ENCODE measurements at places on chromosomes 12 and 14.
A peak's percentile ranks its signal among the peaks of the same experiment; 100 is the strongest.

GRCh38 chr14:95953111-95953724, 76.6 kb downstream of the TUNAR start:
- DNase-seq, result no peak

- DNase-seq, result no peak
Observed at GRCh38 chr12:12717586-12718380, 615 bp downstream of the CDKN1B start.

DNA sequence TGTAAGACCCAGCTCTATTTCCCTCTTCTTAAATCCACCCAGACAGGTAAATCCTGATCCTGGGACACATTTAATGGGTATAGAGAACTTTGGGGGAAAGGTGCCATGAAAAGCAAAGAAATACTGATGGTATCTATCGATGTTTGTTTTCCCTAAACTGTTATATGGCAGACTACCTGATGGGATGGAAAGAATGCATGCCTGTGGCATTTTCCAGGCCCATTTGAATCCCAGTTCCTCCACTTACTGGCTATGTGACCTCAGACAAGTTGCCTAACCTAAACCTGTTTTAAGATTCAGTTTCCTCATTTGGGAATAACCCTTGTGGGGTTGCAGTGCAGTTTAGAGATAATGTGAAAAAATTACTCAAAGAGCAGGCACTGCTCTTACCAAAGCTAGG, 404.5 kb downstream of the FUT8 start:
- DNase-seq, result no peak

DNA sequence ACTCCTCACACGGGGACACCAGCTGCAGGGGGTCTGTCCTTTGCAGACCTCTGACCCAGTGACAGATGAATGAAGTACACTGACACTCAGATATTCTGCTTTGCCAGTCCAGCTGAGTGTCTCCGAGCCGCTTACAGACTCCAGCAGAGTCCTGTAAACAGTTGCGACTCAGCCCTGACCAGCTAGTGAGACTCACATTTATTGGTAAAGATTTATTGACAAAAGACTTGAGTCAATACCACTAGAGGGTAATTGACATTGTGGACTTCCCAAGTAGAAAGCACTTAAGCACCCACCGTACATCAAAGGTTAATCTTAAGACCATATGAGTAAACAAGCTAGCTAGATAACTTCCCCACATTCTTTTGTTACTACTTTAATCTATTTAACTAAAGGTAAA, 9.8 kb upstream of the FKBP4 start:
- DNase-seq, result peak; percentile 37

- no peak for DNase-seq
Observed at GRCh38 chr12:18643681-18644080, 94.1 kb downstream of the PLCZ1 start.

- DNase-seq, result no peak
Observed at GRCh38 chr12:77299910-77300669, 234.7 kb upstream of the E2F7 start.

DNA sequence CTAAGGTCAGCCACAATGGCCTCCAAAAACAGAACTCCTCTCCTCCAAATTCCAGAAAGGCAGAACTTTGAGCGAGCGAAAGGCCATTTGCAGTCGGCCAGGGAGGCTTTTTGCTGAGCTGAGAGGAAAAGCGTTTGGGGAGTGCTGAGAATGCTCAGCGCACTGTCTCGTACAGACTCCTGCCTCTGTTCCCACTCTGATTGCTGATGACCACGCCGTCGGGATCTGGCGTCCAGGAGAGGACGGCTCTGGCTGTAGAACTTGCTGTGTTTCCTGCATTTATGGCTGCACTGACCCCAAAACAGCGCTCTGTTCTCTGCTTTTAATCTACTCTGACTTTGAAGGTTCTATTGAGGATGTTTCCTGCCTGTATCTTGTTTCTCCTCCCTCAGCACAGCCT, 82.4 kb upstream of the WSCD2 start:
- DNase-seq, result no peak

- DNase-seq, result no peak
Observed at GRCh38 chr12:30626847-30627246, 68.8 kb downstream of the IPO8 start.

GRCh38 chr14:96224480-96225096, 19.9 kb downstream of the BDKRB2 start:
- DNase-seq, result no peak

DNA sequence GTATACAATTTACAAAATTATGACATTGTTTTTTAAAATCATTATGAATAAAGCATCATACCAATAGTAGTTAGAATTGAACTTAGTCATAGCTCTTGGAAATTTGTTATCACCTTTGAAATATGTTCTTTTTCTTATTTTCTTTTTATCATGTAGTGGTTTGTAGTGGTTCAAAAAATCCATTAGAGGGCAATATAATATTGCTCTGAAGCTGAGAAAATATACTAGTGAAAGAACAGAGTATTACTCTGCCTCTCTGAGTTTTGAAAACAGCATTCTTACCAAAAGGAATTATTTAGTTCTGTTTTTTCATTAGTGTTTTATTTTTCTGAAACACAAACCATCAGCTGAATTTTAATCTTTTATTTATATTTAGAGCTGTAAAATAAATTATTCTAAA, 76.2 kb downstream of the PDZRN4 start:
- peak; percentile 31 for DNase-seq

- DNase-seq, result no peak
Observed at GRCh38 chr14:50943261-50943942, 881 bp downstream of the PYGL start.

GRCh38 chr14:47626151-47627035, 49.0 kb downstream of the MDGA2 start:
- DNase-seq, result peak; percentile 67

GRCh38 chr14:69930780-69931379, 51.7 kb downstream of the SMOC1 start:
- DNase-seq, result no peak

DNA sequence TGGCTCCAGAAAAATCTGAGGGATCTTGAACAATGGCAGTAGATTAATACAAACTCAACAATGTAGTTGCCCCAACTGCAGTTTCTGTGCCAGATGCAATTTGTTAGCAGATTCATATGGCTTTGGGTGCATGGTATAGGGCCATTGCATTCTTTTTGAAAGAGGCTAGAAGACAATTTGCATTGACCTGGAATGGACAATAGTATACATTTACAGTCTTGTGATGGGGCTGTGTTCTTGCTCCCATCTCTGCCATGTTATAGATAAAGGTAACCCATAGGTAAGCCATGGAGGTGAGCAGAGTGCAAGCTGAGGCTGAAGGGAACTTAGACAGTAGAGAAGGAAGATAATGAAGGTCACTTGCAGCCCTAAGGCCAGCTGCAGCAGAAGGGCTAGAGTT, 50.1 kb upstream of the DIO3 start:
- DNase-seq, result no peak

- no peak for DNase-seq
Observed at GRCh38 chr14:100708425-100709288, 18.0 kb upstream of the DLK1 start.

DNA sequence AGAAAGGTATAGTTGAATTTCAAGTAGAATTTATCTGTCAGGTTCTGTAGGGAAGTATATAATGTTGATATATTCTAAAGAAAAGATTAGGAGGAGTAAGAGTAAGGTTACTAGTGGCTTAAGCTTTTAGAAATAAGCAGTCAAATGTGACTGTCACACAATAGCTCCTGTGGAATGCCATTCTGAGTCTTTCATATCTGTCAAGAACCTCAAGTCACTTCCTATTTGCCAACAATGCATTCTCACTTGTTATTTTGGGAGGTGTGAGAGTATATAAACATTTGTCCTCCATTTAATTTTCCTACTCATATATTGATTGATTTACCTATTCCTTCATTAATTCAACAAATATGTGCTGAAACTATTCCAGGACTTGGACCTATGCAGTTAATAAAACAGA, 11.7 kb downstream of the CLEC9A start:
- no peak for DNase-seq

- no peak for DNase-seq
Observed at GRCh38 chr12:114895827-114896226, 211.9 kb upstream of the TBX3 start.

GRCh38 chr14:57583396-57583795, 89.7 kb upstream of the CCDC198 start:
- DNase-seq, result no peak

DNA sequence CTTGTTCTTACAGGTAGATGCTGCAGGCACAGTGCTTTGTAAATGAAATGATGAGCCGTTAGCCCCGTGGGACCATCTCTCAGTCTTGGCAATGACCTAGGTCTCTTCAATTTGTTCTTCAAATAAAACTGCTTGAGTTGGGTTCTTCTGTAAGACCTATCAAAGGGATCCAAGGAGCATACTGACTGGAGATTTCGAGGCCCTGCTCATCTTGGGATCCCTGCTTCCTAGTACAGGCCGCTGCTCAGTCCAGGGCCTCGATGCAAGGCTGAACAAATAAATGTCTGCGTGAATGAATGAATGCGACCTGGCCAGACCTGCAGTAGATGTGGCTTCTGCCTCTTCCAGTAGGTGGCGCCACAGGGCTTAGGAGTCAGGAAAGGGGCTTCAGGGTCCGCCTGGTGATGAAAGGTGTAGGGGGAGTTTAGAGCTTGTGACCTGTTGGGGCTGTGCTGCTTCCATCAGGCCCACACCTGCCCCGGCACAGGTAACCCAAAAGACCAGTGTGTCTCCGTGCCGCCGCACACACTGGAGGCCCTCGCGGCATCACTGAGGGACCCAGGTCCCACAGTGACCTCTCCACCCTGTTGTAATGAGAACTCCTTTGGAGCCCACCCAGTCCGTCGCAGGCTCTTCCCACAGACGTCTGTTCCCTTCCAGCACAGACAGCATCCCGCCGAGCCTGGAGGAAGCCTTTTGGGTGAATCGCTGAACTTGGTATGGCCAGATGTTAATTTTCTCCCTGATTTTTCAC, 4.4 kb downstream of the CACNA1C start:
- DNase-seq, result peak; percentile 34

DNA sequence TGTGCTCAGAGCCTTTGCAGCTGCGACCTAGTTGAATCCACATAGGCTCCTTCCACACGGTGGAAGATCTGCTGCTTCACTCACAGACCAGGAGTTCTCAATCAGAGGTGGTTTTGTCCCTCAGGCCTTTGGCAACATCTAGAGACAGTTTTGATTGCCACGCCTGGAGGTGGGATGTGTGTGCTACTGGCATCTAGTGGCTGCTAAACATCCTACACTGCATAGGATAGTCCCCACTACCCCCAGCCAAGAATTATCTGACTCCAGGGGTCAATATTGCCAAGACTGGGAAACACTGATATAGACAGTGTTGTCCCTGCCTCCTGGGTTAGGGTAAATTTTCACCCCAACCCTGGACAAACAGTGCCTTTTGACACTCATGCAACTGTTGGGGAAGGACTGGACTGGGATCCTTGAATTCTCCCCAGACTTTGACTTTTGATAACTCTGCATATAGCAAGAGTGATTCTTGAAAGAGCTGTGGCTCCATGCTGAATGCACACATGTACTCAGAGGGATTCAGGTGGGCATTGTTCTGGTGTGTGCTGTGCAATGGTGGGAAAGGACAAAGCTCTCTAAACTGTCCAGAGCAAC, 39.8 kb downstream of the BAZ2A start:
- DNase-seq, result no peak

- DNase-seq, result peak; percentile 82
Observed at GRCh38 chr12:112937741-112938719, at the start of gene OAS3. OAS3 (plus strand) TSS chr12:112938474; CDS start chr12:112938531, 57 bp downstream.

DNA sequence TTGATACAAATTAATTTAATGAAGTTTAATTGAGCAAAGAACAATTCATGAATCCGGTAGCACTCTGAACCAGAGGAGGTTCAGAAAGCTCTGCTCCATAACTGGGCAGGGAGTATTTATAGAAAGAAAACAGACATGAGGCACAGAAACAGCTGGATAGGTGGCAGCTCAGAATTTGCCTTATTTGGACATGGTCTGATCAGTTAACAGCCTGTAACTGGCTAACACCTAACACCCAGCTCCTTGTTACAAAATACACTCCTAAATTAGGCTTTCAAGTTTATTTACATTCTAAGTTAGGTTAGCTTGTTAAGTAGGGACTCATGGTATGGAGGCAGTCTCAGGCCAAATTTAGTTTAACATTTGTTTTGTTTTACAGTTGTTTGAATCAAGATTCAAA, 67.8 kb upstream of the TMCC3 start:
- peak; percentile 25 for DNase-seq

GRCh38 chr12:24881724-24882371, 67.1 kb downstream of the BCAT1 start:
- DNase-seq, result no peak

DNA sequence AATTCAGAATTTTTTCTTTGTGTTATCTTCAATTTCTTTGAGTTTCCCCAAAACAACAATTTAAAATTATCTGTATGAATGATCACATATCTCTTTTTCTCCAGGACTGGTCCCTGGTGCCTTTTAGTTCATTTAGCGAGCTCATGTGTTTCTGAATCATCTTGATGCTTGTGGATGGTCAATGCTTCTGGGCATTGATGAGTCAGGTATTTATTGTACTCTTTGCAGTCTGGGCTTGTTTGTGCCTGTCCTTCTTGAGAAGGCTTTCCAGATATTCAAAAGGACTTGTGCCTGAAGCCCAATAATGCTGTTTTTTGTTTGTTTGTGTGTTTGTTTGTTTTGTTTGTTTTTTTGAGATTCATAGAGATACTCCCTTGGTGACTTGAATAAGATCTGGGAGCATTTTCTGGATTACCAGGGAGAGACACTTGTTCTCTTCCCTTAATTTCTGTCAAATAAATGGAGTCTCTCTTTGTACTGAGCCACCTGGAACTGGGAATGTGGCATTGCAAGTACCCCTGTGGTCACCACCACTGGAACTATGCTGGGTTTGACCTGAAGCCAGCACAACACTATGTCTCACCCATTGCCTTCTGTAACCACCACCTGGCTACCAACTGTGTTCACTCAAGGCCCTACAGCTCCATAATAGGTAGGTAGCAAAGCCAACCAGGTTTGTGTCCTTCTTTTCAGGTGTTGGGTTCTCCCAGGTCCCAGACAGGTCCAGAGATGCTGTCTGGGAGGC, 56.3 kb downstream of the SLC6A15 start:
- no peak for DNase-seq

DNA sequence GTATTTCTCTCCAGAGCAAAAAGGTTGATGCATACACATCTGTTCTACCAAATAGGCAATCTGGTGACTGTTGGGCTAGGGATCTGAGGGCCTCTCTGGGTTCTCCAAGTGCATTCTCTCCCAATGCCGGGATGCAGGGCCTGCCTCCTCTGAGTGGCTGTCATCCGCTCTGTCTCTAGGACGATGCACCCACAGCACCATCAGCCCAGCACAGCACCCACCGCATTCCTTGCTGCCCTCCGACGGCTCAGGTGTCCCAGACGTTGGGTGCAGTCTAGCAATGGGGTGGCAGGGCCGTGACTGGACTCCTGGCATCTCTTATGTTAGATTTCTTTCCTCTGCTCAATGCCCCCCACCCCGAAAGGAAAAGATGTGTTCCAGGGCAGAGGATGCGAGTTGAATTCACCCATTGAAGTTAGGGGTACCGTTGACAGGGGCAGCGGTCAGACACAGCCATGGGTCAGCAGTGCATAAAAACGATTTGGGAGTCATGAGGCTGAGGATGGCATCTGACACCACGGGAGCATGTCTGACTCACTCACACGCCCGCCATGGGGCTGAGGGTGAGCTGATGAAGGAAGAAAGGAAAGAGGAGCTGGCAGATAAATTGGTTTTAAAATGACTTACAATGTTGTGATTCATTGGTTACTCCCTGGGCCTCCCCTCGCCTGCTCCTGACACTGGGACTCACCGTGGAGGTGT, 93.2 kb upstream of the C14orf180 start:
- DNase-seq, result no peak

GRCh38 chr12:29155079-29155478, 6.0 kb downstream of the FAR2 start:
- no peak for DNase-seq

GRCh38 chr14:65334765-65335410, 77.6 kb upstream of the FUT8 start:
- DNase-seq, result no peak

GRCh38 chr14:93803408-93804318, 15.4 kb upstream of the PRIMA1 start:
- no peak for DNase-seq

Data from NCI-H774 (cell line).